ENCODE measurements at places on chromosomes 3 and 15.
A peak's percentile ranks its signal among the peaks of the same experiment; 100 is the strongest.

- no peak for DNase-seq
Observed at GRCh38 chr15:52361494-52361893, 65.9 kb upstream of the MYO5C start.

DNA sequence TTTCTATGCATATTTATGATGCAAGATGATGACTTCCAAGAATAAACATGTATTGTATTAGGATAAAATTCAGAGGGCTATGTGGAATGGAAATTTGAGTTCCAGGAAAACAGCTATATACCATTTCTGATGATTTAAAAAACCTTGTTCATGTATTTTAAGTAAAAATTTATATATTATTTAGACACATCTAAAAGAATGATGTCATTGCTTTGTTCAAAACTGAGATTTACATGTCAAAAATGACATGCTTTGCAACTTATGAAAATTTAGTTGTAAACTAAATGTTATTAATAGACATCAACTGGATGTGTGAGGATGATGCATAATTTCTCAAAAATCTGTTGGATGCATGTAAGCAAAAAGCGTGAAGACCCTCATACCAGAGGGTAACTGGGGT is 2.3 kb downstream of the STARD5 start:
- DNase-seq = no peak

- DNase-seq = no peak
Observed at GRCh38 chr15:91572110-91572509, 281.4 kb upstream of the SLCO3A1 start.

DNA sequence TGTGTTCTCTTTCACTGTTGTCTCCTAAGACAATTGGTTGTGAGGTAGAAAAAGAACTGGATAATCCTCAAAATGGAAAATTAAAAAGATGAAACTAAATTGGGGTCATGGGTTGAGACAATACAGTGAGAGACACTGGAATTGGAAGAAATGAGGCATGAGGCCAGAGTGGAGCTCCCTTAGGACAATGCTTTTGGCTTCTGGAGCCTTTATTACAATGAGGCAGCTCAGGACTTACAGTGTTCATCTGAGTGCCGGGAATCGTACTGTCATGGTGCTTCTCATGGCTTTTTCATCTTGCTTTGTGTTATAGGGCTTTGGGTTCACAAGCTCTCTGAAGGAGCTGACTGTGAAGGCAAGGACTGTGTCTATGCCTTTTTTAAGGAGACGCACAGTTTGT is 293.5 kb downstream of the SOX2 start:
- no peak for DNase-seq

GRCh38 chr3:23575697-23576096 is 230.1 kb upstream of the UBE2E1 start:
- no peak for DNase-seq

GRCh38 chr15:29142129-29142747 is 127.4 kb downstream of the NSMCE3 start:
- DNase-seq = no peak

DNA sequence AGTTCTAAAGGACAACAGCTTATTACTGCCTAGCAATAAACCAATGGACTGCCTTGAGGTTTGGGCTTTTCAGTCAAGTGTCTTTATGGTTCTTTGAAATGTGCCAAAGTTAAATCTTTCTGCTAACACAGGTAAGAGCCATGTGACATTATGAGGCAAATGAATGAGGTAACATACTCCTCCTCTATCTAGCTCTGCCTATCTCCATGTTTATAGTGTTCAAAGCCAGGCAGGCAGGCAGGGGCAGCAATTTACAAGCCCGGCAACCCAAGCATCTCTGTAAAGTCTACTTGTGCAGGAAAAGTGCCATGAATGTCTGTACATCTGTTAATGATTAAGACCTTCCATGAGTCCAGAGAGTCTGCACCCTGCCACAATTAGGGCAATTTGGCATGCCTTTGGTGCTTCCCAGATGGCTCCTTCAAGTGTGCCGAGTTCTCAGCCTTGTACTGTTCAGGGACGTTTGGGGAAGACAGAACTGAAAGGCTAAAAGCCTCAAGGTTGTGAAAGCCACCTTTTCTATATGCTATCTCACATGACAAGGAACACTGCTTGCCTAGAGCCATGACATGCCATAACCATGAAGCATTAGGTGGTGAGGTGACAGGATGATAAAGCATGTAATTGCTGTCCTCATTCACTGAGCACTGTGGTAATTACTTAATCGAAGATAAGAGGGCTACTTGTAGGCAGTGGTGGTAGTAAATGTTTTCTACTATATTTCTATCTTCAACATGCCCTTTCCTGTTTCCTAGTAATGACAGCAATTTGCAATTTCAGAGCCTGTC is 41.4 kb upstream of the EIF1B start:
- no peak for DNase-seq

DNA sequence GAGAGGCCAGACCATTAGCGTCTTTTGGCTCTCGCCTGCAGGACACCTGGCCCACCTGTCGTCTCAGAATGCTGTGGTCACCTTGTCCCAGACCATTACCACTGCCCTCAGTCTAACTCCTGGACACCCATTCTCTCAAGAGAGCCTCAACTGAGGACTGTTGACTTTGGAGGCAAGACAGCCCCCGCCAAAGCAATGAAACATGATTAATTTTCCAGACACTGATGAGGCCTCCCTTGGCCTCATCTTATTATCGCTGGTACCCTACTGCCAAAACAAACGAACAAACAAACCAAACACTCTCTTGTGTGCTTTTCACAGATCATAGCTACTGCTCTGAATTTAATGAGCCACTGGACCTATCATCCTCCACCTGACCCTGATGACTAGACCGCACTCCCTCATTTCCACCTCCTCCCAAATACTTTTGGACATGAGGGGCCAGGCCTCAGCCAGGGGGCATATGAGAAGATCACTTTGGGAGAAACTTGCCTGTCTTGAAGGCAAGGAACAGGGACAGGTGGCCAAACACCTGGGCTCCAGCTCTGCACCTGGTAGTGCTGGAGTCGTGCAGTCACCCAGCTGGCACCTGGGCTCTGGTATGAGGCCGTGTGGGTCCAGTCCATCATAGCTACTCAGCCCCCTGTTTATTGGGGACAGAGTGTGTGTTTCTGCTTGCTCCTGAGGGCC is 27.6 kb downstream of the ALS2CL start:
- no peak for DNase-seq

GRCh38 chr3:150348500-150348899 is 59.6 kb upstream of the TSC22D2 start:
- DNase-seq = no peak

- DNase-seq = no peak
Observed at GRCh38 chr3:179716226-179716625, 63.4 kb downstream of the USP13 start.

DNA sequence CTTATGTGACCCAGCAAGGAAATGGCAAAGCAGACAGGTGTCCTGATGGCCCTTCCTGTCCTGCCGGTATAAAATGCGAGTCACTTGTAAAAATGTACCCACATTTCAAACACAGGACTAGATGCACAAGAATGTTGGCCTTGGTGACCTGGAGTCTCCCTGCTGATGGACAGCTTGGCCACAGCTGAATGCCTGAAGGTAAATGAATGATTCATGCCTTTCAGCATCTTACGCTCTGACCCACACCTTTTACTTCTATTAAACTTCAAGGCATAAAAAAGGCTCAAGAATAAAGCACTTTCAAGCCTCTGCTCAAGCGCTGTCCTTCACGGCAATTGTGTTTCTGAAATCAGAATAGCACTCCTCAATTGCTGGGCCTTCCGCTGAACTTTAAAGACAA is 228.0 kb upstream of the SLCO3A1 start:
- DNase-seq = no peak

DNA sequence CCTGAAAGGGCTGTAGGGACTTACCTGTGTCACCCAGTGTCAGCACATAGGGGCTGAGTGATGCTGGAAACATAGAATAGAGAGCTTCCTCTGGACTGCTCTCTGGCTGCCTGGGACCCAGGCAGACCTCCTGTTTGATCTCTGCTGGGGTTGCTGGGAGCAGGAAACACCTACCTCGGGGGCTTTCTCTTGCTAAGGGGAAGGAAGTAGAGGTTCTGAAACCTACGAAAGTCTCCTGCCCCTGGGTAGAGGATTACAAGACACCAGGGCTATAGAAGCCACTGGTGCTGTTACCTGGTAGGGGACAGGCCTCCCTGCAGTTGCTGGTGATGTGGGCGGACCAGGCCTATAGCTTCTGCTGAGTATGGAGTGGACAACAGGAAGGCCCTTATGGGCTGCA is 81.7 kb downstream of the DHX30 start:
- DNase-seq = no peak

DNA sequence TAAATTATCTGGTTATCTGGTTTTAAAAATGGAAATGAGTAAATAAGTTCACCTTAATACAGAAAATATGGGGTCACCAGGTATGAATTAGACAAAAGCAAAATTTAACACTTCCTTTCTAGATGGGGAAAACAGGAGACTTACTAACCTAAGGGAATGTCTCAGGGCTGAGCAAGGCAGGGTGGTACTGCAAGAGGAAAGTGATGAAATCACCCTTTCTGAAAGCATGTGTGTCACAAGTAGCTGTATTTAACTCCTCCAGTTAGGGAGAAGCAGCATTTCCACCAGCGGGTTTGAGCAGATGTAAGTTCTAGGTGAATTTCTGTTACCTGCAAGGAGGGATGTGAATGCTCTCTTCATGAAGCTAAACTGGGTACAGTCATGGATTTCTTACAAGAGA is 629.1 kb downstream of the MECOM start:
- DNase-seq = no peak

DNA sequence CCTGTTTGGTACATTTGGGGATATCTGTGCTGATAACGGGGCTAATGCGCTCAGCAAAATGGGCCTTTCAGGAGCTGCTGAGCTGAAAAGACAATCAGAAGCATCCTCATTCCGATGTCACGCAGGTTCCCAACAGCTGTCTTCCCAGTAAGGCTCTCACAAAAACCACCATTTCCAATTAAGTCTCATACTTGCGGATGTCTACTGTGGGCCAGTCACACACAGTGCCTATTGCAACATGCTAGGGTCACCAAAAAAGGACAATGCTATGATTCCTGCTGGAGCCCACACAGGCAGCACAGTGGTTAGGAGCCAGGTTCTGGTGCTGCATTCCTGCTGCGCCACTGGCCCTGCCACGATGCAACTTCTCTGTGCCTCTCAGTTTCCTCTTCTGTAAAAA is 16.4 kb upstream of the LDHAL6B start:
- no peak for DNase-seq

DNA sequence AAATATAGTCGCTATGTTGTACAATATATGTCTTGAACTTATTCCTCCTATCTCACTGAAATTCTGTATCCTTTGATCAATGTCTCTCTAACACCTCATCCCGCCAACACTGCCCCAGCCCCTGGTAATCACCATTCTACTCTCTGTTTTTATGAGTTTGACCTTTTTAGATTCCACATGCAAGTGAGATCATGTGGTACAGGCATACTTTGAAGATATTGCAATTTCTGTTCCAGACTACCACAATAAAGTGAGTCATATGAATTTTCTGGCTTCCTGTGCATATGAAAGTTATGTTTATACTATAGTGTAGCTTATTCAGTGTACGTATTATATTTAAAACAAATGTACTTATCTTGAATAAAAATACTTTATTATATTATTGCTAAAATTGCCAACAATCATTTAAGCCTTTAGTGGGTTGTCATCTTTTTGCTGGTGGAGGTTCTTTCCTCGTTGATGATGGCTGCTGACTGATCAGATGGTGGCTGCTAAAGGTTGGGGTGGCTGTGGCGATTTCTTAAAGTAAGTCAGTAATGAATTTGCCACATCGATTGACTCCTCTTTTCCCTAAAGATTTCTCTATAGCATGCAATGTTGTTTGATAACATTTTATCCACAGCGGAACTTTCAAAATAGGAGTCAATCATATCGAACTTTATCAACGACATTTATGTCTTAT is 257.2 kb downstream of the NFKBIZ start:
- no peak for DNase-seq

DNA sequence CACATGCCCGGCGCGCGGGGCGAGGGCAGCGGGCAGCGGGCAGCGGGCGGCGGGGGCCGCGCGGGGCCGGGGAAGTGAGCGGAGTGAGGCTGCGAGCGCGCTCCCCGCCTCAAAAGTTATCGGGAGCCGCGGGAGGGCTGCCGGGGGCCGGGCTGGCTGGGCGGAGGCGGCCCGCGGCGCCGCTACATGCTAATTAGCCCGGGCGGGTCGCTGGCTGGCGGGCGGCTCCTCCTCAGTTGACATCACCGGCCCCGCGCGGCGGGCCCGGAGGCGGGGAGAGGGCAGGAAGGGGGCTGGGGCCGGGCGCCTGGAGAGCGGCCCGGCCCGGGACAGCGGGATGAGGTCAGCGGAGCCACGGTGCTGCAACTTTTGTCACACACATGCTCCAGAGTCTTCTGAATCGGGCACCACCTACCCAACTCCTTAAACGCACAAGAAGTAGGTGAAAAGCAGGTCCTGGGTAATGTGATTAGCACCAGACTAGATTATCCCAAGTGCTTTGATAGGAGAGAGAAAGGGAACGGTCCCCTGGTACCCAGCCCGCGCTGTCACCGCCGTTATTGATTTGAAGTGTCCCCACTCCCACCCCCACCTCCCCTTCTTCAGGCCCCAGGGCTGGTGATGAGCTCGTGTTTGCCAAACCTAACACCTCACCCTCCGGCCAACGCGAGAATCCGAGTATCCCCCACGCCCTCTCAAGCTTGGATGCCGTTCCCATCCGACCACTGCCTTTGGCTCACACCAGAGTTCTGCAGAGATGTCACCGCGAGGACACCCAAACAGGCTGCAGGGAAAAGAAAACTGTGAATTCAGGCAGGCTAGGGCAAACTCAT is at the start of gene HEG1:
Gene HEG1, minus strand, starts transcription at position 85 of the 833 bp plus-strand sequence. CDS start 107 bp downstream, outside the sequence.
- peak; percentile 63 for DNase-seq

GRCh38 chr3:120767106-120767505 is 24.6 kb downstream of the GTF2E1 start:
- no peak for DNase-seq

DNA sequence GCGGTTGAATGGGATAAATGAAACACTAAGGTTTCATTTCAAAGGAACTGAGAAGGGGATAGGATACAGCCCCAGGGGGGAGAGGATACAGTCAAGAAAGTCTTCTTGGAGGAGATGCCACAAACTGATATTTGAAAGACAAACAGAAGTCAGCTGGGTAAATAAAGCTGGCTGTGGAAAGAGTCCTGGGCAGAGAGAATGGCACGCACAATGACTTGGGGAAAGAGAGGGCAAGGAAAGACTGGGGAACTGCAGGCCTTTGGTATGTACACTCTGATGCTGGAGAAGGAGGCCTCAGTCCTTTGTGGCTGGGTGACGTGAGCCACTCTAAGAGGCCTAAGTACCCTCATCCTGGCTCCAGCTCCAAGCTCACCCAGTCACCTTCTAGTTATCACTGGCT is 45.2 kb upstream of the LMCD1 start:
- no peak for DNase-seq

DNA sequence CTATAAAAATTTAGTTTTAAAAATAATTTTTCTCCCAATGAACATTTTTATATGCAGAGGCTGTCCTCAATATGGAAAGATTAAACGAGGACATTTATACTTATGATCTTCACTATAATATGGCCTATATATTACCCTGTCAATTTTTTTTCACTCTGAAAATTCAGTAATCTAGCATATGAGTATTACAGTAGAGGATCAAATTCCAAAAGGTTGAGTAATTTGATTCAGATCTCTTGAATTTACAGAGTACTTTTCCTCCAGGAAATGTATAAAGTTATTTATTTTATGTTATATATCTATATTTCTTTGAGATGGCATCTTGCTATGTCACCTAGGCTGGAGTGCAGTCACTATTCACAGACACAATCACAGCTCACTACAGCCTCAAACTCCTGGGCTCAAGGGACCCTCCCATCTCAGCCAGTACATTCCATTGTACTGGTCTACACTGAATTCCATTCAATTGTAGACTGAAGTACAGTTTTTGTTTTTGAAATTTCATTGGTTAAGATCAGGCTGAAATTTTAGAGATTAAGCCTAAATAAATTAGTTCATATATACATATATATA is 16.3 kb upstream of the TRPM7 start:
- no peak for DNase-seq

Data from erythroblast (primary cell).